ENCODE measurements at places on chromosomes 7 and 10. TPM values are rescaled to one million over a fixed set of nuclear protein-coding genes. Genes with fewer than 3 reads are reported as not detected.

Gene STEAP1
- 18.6 TPM for total RNA-seq

Gene C10orf90
- not detected for total RNA-seq

DNA sequence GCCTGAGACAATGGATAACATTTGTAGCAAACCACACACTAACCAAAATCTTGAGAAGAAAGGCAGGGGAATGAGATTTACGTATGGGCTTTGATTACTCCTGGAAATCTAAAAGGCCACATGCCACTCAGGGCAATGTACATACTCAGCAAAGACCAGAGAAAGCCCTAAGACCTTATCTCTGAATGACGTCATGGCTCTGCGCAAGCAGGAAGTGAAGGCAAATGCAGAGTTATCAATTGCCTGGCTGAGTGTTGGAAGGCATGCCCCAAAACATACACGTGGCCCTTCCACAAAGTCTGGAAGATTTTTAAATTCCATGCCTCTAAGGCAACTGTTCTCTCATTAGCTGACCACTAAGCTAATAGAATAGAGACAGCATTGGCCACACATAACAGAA is 90.9 kb upstream of the NRBF2 start:
- DNase-seq, result no peak

DNA sequence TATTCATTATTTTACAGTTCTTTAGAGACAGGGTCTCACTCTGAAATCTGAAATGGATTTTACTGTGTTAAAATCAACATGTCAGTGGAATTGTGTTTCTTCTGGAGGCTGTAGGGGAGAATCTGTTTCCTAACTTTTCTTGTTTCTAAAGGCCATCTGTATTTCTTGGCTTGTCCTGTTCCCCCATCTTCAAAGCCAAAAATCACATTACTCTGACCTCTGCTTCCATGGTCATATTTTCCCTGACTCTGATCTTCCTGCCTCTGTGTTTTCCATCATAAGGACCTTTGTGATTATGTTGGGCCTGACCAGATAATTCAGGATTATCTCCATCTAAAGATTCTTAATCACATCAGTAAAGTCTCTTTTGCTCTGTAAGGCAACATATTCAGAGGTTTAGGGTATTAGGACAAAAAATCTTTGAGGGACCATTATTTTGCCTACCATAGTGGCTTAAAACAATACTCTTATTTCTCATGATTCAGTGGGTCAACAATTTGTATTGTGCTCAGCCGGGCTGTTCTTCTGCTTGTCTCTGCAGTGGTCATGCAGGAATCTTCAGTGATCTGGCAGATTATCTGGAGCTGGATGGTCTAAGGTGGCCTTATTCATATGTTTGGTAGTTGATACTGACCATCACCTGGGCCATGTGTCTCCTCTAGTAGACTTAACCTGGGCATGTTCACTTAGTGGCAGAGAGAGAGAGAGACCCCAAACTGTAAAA is 5.7 kb downstream of the ANLN start:
- peak; percentile 15 for DNase-seq

DNA sequence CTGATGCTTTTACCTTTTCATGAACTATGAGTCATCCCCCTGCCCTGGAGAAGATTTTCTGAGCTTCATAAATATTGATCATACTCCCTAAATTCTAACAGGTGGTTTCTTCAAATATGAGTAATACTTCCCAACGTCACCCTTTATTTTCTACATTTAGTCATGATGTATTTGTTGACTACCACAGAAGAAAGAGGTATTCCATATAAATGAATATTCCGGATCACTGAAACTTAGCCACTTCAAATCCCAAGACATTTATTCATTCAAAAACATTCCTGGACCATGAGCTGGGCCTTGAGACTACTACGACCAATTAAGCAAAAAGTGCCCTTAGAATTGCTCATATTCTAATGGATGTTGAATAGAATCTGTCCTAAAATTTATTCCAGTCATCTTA is 395.8 kb upstream of the NPVF start:
- DNase-seq, result no peak

DNA sequence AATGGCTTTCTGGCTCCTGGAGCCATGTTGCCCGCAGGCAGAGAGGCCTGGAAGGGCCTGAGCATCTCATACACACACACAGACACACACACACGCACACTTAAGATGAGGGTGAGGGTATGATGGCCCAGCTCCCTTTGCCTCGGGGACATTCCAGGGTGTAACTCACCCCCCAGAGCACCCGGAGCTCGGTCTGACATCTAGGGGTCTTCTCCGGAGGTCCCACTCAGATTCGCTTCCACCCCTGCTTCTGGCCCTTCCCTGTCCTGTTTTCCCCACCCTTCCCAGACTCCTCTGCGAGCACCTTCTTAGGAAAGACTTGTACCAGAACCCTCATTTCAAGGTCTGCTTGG is 304.4 kb downstream of the GRID1 start:
- DNase-seq, result no peak

DNA sequence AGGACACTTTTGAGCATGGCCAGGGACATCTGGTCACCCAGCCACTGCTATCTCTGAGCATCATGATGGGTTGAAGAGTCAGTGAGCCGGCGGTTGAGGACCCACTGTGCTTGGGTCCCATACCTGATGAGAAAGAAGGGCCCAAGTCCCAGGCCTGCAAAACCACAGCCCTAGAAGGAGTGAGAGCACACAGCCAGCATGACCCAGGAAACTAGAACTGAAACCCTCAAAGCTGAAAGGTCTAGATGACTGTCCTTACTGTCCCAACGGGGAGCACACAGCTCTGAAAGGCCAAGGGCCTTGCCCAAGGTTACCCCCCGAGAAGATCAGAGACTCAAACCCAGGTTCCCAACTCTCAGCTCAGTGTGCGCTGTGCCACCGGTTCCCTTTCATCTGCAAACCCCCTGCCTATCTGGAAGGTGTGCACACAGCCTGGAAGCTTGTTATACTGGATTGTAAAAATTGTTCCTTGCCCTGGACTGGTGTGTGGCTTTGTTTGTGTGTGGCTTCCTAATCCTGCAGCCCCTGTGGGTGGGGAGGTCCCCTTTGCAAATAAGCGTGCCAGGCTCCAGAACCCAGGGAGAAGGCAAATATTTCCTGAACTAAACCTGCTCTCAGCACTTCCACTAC is 22.6 kb upstream of the PSAP start:
- DNase-seq, result no peak

DNA sequence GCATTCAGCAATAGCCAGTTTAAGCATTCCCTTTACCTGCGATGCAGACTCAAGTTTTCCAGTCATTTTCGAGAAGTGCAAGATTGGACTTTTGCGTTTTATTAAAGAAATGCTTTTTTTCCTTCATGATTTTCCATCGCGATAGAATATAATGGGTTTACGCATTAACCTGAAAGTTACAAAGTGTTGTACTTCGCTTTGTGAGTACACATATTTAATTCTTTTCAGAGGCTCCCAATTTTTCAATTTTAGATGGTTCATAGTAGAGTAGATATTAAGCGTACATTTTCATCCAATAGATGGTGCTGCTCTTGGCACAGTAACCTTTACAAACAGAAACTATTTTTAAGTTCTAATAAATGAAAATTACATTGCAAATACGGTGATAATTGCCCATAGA is 1.3 kb downstream of the PTPRZ1 start:
- DNase-seq, result no peak

GRCh38 chr10:131043039-131043691 is 268.4 kb downstream of the TCERG1L start:
- no peak for DNase-seq

Gene NEUROD6
- total RNA-seq, result not detected

Gene HTR5A
- not detected for total RNA-seq

- DNase-seq, result no peak
These were observed 69.5 kb downstream of the PTPN12 start for GRCh38 chr7:77606562-77606961.

DNA sequence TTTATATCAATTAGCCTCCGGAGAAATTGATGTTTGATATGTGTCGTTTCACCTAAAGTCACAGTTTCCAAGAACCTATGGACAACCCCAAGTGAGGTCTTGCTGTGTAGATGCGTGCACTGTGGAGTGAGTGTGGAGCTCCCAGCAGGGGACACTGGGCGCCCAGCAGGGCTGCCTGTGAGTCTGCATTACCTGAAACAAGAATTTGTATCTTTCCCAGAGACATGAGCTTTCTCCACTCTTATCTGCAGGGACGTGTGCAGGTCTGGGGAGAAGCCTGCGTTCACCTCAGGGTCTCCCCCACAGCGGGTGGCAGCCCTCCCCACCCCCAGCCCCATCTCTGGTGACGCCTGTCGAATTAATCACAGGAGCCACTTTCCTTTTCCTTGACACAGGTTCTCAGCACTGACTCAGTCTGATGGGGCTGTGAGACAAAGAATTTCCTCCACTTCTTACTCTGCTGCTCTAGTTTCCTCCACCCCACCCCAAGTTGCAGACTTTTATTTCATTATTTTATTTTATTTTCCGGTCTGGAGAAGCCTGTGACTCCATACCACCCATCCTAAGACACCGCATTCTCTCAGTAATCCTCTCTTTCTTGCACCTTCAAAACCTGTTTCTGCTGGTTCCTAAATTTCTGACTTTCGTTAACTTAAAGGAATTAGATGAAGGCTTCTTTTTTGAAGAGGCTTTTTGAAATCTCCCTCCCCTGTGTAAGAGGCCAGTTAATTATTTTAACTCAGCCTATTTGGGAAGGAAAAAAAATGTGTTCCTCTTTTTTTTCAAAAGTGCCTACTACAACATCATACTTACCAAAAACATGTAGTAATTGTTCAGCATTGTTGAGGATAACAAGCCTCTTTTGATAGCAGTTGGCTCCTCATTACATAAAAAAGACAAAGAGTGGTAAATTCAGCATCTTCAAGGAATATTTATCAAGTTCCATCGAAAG is 17.0 kb upstream of the INSIG1 start:
- no peak for DNase-seq

GRCh38 chr10:124928087-124928486 is 13.8 kb upstream of the ZRANB1 start:
- DNase-seq, result no peak

- no peak for DNase-seq
These were observed 11.4 kb upstream of the MRPS16 start for GRCh38 chr10:73263693-73264347.

Gene HTRA1
- total RNA-seq, result 68.1 TPM

Gene EPHB6
- total RNA-seq, result 0.79 TPM

DNA sequence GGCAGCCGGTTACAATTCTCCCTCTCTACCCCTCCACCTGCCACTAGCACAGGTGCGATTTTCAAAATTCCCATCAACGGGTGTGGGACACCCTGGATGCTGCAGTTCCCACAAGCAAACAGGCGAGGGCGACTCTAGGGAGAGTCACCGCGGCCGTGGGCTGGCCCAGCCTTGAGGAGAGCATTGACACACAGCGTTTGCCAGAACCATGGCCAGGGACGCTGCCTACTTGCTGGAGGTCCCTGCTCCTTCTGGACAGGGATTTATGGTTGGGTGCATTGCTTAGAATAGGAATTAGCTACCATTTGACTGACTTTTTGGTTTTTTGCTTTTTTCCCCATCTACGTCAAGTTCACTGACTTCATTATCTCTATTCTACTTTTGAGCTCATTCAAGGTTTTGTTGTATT is 19.0 kb upstream of the CLDN4 start:
- DNase-seq, result peak; percentile 24

DNA sequence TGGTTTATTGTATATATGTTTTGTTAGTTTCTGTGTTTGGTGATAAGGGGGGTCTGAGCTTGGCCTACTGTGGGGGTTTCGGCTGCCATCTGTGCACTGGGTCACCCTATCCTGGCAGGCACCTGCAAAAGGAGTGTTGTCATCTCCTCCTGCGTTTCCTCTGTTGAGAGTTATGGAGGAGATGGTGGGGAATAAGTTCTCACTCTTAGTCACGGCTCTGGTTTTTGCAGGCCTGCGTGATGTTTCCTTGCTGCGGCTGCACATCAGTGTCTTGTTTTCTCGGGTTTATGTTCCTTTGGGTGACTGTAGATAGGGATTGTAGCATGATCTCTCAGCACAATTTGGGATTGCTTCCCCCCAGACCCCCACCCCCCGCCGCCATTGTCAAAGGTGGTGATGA is 36.8 kb downstream of the CCM2 start:
- DNase-seq, result no peak

DNA sequence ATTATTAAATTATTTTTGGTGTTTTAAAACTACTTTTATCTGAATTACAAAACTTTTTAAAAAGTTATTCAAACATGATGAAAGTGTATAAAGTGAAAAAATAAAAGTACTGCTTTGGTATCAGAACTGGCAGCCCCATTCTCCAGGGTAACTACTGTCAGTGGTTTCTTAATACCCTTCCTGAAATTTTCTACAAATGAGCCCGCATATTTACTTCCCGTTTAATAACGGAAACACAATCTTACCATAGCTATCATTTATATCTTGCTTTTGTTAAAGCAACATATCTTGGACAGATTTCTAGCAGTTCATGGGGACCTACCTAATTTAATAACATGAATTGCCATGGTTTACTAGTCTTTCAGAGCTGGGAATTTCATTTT is 249.9 kb downstream of the RNLS start:
- no peak for DNase-seq
